ENCODE measurements at places on chromosomes 13 and 19.

DNA sequence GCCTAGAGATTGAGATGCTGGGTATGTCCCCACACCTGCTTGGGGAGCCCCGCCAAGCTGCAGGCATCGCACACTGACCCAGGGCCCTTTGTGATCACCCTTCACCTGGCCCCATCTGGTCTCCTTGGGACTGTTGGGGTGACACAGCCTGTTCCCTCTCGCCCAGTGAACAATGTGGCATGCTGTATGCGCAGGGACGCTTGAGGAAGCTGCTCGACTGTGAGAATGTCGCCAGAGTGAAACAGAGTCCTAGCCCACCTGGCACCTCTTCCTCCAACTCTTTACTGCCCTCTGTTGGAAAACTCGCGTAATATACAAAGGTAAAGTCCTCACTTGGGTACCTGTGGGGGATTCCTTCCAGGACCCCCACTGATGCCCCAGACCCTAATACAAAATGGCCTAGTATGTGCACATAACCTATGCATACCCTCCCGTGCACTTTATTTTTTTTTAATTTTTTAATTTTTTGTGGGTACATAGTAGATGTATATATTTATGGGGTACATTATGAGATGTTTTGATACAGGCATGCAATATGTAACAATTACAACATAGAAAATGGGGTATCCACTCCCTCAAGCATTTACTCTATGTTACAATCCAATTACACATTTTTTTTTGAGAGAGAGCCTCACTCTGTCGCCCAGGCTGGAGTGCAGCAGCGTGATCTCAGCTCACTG is 9.0 kb downstream of the BLOC1S3 start:
- DNase-seq: peak; percentile 33

DNA sequence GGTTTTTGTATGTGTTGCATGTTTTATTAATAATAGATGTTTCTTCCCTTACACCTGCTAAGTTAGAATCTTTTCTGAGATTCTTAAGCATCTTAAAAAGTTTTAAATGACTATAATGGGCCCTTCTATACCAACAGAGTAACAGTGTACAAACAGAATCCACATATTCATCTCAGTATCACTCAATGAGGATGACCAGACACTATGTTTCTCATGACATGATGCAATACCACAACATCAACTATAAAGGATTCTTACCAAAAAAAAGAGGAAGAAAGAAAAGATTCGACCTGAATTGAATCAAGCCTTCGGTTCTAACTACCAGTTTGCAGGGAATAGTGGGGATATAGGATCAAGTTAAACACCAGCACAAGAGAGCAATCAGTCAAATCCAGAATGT is 56.5 kb downstream of the INTS6 start:
- no peak for DNase-seq

GRCh38 chr13:82713687-82714405 is 1168.4 kb downstream of the SLITRK1 start:
- DNase-seq: no peak

DNA sequence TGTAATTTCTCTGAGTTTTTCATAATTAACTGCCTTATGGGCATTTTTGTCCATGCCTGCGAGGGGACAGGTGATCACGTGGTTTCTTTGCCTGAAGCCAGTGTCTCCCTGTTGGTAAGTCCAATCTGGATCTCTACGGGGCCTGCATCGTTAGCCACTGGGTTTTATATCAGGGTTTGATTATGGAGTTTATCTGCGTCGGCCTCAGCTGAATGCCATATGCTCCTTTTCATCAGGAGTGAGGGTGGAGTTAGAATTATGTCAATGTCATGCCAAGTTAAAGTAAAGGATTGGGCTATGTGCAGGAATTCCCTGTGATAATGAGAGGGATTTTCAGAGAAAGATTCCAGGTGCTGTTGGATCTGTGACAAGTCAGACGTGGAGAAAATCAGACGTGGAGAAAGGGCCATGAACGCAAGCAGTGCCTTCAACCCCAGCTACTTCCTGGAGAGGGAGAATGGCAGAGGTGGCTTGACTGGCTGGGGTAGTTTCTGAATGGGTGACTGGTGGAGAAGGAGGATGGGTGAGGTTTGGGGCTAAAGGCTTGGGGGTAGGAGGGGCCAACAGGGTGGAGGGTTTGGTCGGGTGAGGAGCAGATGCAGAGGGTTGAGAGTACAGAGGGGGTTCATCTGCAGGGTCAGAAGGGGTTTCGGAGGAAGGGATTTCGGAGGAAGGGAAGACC is 24.3 kb downstream of the TMEM255B start:
- no peak for DNase-seq

- no peak for DNase-seq
Measured at GRCh38 chr19:8334458-8335342, 8.4 kb downstream of the KANK3 start.

GRCh38 chr13:24887759-24888158 is 123.8 kb downstream of the RNF17 start:
- no peak for DNase-seq

DNA sequence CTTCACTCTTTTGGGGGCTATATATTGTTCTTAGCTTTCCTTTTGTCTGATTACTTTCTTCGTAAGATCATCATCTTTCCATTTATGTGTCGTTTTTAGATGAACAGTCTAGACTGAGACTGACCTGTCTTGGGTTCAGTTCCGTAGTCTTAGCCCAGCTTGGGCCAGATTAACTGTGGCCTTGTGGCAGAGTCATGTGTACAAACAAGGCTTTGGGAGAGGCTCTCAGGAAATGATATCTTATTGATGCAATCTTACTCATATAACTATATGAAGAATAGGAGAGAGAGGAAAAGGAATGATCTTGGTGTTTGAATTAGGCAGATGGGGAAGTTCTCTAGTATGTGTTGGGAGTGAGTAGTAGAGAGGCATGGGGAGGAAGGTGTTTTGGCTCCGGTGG is 6.8 kb upstream of the ERCC5 start:
- DNase-seq: no peak

GRCh38 chr19:45164577-45165335 is 4.0 kb upstream of the NKPD1 start:
- DNase-seq: no peak

- no peak for DNase-seq
Measured at GRCh38 chr19:10518444-10519361, 1.5 kb upstream of the S1PR5 start.

DNA sequence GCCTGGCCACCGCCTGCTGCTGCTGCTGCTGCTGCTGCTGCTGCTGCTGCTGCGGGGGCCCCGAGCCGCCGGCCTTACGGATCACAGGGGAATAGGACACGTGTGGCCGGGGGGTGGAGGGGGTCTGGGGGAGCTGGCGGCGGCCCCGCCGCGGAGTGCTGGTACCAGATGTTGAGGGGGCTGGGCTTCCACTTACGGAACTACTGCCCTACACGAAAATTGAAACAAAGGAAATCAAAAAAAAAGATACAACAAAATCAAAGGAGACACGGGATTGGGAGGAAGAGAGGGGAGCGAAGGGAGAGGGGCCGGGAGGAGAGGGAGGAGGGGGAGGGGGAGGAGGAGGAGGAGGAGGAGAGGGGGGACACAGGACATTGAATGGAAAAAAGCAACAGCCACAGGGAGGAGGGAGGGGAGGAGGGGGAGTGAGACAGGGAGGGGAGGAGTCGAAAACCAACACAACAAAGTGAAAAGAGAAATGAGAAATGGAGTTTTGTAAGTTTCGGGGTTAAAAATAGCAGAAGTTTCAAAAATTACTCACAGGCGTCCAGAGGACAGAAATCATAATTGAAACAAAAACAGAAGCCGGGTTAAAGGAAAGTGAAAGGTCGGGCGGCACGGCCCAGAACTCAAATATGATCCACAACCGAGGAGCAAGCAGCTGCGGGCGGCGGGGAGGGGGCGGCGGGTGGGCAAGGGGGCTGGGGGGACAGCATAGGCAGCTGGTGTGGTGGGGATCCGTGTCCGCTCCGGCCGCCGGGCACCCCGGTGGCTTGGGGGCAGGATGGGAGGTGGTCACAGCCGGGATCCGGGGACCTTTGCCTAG is 57.8 kb downstream of the IER2 start:
- no peak for DNase-seq

DNA sequence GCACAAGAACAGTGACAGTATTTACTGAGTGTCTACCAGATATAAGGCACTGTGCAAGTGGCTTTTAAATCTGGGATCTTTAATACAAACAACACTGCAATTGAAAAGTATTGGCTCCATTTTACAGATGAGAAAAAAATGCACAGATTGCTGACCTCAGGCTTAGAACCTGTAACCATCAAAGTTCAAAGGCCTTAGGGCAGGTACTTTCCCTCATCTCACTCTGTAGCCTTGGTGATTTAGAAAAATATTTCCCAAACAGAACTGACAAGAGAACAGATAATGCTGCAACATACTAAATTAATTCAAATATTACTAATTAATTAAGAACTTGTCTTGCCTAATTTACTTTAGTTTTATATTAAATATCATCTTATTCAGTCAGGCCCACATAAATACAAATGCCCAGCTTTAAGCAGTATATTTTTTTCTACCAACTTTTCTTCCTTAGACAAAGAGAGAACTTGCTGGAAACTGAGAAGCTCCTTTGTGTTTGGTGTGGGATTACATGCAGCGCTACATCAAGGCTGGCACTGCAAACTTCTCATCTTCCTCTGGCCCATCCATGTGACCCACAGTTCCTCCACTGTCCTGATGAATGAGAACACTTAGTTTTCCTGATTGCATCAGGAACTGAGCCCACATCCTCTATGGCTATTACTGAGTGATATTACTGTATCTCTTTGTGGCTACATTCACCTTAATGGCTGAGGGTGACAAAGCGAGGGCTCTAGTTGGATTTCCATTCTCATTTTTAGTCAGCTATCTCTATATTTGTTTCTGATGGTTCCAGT is 302.1 kb downstream of the ENOX1 start:
- DNase-seq: no peak

DNA sequence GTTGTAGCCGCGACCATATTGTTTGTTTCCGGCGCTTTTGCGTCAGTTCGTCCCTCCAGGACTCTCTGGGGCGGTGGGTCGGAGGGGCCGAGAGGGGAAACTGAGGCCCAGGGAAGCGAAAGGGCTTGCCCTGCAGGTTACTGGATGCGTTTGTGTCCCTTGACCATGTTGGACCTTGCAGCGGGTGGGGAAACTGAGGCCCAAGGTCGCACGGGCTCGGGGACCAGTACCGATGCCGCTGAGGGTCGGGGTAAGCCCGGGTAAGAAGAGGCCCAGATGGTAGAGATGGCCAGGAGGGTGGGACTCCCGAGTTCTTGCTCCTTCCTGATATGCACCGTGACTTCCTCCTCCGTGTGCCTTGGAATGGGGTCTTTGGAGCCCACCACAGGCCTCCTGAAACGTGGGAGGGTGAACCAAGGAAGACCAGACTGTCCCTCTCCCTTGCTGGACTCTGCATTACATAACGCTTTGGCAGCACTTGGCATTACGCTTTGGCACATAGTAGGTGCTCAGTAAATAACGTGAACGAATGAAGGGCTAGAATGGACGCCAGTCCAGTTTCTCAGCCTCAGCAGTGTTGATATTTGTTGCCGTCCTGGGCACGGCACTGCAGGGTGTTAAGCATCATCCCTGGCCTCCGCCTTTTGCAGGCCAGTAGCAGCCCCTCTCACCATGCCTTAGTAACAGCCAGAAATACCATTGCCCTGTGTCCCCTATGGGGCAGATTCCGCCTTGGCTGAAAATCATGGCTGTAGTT is 743 bp downstream of the CHAF1A start:
- DNase-seq: no peak

- no peak for DNase-seq
Measured at GRCh38 chr13:47983070-47983469, 18.0 kb downstream of the SUCLA2 start.

GRCh38 chr13:108409730-108410129 is 140.2 kb downstream of the TNFSF13B start:
- DNase-seq: no peak

DNA sequence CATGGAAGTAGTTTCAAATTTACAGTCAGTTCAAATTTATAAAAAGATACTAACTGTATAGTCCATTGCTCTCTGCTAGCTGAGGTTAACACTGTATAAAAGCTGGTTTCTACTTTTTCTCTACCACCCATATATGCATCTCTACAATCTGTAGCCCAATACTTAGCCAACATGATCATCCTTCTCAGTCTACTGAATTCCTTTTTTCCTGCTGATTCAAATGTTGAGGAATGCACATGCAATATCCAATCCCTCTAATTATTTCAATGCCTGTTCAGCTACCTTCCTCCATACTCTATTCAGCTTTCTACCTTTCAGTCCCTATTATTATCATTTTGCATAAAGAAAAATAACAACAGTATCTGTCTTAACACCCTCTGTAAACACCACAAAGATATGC is 15.6 kb downstream of the KPNA3 start:
- DNase-seq: no peak

DNA sequence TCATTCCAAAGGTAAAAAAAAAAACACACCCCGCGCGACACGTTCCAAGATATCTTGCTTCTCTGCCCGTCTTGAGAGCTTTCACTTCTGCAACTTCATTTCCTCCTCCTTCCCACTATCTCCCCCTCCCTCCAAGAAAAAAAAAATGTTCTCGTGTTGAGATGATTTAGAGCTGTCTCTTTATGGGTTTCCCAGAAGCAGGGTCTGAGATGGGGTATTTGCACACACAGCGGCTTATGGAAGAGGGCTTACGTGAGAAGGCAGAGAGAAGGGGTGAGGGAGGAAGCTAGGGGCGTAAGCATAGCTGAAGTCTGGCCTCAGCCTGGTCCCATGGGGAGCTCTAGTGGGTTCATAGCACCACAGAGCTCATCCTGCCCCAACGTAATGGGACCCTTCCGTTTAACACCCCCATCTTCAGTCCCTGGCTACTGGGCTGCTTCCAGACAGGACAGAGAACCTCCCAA is 31.3 kb upstream of the USE1 start:
- no peak for DNase-seq

DNA sequence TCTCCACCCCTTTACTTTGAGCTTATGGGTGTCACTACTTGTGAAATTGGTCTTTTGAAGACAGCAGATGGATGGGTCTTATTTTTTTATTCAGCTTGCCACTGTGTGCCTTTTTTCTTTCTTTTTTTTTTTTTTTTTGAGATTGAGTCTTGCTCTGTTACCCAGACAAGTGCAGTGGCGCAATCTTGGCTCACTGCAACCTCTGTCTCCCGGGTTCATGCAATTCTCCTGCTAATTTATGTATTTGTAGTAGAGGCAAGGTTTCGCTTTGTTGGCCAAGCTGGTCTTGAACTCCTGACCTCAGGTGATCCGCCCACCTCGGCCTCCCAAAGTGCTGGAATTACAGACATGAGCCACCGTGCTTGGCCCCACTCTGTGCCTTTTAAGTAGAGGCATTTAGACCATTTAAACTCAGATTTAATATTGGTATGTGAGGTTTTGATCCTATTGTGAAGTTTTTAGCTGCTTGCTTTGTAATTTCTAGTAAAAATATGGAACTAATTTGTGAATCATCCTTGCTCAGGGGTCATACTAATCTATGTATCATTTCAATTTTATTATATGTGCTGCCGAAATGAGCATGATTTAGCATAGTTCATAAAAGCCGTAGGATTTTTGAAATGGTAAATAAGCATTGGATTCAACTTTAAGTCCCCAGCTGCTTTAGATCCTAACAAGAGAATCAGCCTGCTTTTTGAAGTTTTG is 584.5 kb downstream of the SLITRK1 start:
- DNase-seq: no peak

- DNase-seq: no peak
Measured at GRCh38 chr13:75869981-75870380, 233.9 kb downstream of the LMO7 start.

- no peak for DNase-seq
Measured at GRCh38 chr13:52779103-52779502, 39.5 kb upstream of the CNMD start.
